ENCODE measurements at places on chromosomes 3 and 15.

DNA sequence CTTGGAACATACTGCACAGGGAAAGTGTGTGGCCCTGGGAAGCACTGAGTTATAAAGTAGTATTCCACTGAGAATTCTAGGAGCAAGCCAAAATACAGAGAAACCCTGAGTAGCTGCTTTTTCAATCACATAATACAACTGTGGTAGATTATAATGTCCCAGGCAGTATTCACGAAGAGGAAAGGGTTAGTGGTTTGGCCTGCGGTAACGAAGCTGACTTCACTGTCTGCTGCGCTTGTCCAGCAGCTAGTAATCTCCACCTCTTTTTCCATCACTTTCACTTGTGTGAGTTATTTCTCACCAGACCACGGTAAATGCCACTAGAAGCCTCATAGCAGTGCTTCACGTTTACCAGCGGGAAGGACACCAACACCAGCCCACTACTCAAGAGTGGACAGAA, 34.4 kb downstream of the RPL39L start:
- peak; percentile 45 for DNase-seq

DNA sequence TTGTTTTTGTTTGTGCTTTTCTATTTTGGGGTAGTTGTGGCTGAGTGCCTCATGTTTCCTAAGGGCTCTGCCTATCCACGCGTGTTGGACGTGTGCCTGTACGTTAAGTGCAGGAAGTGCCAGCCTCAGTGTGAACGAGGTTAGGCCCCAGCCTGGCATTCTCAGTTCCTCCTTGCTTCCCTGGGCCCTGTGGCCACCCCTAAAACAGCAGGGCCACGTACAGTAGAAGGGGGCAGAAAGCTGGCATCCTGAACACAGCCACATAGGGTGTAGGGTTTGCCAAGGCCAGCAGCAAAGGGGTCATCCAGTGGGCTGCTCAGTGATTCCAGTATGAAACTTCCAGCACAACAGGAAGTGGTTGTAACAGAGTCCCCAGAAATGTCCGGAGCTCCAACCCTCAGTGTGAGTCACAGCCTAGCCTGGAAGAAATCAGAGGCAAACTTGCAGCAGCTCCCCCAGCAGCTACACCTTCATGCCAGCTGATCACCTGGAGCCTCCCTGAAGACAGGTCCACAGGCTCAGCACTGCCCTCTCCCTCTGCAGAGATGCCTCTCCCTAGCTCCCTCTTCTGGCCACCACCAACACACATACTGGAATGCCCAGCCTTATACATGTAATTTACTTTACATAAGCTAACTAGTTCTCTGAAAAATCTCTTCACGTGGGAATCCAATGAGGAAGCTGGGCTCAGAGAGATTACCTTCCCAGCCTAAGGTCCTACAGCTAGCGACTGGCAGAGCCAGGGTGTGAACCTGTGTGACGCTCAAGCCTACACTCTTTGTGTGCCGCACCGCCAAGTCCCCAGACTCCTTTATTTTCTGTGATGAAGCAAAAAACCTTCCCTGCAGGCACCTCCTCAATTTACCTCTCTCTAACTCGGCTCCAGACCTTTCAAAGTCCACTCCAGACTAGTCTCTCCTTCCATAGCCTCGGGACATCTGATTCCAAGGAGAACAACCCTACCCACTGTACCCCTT, 26.6 kb downstream of the ILDR1 start:
- peak; percentile 25 for DNase-seq

DNA sequence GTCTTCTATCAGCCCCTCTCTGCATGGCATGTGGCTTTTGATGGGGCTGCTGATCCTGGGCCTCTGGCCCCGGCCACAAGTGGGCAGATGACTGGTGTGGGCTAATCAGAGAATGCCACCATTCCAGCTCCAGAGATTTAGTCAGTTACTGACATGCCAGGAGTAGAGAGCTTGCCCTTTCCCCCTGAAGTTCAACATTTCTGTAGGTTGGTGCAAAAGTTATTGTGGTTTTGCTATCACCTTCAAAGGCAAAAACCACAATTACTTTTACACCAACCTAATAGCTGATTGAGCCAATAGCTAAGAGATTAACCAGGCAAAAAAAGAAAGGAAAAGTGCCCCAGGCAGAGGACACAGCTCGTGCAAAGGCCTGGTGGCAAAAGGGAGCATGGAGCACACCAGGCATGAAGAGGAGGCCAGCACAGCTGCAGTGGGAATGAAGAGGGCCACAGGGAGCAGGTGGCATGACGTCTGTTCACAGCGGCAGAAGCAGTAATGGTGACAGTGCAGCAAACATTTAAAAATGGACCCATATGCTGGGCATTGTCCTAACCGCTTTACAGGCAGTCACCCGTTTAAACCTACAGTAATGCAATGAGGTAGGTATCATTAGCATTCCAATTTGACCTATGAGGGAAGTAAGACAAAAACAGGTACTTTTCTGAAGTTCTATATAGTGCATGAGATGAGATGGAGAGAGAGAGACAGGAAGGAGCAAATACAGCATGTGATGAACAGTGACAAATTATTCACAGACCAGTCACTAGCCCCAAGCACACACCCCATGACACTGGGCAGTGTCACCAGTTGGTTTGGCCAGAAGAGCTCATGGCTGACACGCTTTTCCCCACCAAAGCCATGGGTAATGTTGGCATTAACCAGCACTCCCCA, 373.0 kb upstream of the PROK2 start:
- DNase-seq: no peak

DNA sequence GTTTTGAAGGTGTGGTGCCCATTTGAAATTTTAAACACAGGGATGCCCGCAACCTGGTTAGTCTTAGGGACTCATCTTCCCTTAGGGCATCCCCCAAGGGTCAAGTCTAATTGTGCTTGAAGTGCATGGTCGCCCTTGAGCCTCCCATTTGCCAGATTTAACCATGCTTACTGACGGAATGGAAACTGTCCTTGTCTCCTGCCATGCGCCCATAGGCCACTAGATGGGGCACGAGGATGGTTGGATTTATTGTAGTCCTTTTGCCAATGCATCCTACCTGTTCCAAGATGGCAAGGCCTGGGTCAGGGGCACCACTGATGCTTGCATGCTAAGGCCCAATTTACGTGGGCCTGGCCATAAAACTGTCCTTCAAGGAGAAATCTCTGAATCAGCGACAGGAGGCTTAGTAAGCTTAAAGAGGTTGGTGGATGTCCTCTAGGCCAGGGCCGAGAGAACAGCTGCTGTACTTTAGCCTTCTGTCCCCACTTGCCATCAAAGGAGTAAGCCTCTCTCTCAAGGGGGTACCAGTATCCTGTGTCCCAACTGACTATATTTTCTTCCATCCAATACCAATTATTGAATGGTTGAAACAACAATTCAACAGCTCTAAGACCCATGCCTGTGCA, 355.4 kb downstream of the OTOL1 start:
- no peak for DNase-seq

GRCh38 chr3:45126730-45127129, 19.4 kb downstream of the CDCP1 start:
- DNase-seq: no peak

DNA sequence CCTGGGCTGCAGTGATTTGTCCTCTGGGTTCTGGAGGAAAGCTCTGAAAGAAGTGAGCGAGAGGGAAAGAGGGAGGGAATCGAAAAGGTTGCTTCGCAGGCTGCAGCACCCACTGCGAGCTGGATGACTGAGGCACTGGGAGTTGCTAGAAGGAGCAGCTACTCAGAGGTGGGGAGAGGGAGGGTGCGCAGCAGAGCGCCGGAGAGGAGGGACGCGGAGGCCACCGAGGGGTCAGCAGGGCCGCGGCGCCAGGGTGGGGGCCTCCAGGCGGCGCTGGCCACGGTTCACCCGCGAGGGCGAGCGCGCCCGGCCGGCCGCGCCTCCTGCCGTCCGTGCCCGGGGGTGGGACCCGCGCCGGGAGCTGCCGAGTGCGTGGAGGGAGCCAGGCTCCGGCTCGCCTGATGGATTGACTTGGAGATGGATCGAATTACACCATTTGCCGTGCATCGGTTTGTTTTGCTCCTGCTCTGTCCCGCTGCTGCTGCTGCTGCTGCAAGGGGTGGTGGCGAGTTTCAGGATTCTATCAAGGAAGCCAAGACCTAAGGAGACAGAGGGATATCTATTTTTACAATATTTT, at the start of gene SEMA6D:
TSS of gene SEMA6D (plus strand) at position 470 of the 577 bp plus-strand sequence. CDS start 42,294 bp downstream, outside the sequence.
- DNase-seq: peak; percentile 68

DNA sequence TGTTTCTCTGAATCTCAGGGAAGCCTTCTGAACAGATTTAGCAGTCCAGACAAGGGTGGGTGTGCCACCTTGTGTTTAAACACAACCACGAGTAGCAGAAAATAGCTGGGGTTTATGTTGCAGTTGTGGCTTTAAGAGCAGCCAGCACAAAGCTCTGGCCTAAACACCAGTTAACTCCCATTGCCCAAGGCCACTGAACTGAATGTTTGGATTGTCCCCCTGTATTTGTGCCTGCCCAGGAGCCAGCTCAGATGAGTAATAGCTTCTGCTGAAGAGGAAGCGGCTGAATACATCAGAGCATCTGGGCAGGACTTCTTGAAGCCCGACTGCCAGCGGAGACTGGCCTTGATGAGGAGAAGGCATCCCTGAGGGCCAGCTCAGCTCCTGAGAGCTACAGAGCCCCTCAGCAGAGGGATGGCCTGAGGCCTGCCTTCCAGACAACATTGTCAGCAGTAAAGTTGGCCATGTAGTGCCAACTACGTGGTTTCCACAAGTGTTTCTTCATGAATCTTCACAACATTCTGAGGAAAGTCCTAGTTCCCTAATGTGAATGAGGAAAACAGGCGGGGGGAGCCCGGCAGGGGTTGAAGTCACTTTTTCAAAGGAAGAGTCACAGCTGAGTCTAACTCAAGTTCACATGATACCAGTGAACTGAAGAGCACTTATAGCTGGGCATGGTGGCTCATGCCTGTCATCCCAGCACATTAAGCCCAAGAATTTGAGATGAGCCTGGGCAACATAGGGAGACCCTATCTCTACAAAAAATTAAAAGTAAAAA, 65.8 kb upstream of the ZBTB38 start:
- DNase-seq: peak; percentile 28

GRCh38 chr15:90903733-90904536, 833 bp downstream of the MAN2A2 start:
- no peak for DNase-seq

- DNase-seq: peak; percentile 31
Measured at GRCh38 chr3:48504051-48504946, at the start of gene SHISA5. TSS of gene SHISA5 (minus strand) at chr3:48504174. CDS start at chr3:48504094, 80 bp downstream.

DNA sequence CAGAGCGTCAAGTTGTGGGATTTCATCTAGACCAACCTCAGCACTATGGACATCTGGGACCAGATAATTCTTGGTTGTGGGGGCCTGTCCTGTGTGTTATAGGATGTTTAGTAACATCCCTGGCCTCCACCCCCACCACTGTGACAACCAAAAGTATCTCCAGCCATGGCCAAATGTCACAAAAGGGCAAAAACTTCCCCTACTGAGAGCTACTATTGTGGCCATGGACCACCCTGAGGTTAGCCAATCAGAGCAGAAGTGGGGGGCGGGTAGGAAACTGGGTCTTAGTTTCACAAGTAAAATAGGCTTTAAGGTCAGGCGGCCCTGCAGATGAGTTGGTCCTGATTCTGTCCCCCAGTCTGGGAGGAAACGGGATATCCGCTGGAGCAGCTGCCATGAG, 25.4 kb downstream of the KIF7 start:
- DNase-seq: no peak

Measured in skeletal muscle cell (primary cell).